IgD-negative memory B cell (primary cell): ENCODE measurements at places on chromosomes 6 and 20. TPM values are rescaled to one million over a fixed set of nuclear protein-coding genes. Genes with fewer than 3 reads are reported as not detected.

TSPO2 gene
- polyA plus RNA-seq: not detected

TUBB2B gene
- polyA plus RNA-seq: 0.55 TPM

COX4I2 gene
- 0.38 TPM for polyA plus RNA-seq

CCM2L gene
- not detected for polyA plus RNA-seq

CHD6 gene
- 56.1 TPM for polyA plus RNA-seq

CRNKL1 gene
- 9.7 TPM for polyA plus RNA-seq

RNF182 gene
- polyA plus RNA-seq: not detected

PLCB1 gene
- 0.28 TPM for polyA plus RNA-seq

OPRM1 gene
- not detected for polyA plus RNA-seq

SYCP2 gene
- polyA plus RNA-seq: 0.56 TPM

SPTLC3 gene
- not detected for polyA plus RNA-seq

SLC2A10 gene
- not detected for polyA plus RNA-seq

C6orf52 gene
- polyA plus RNA-seq: 1.1 TPM

RBBP8NL gene
- not detected for polyA plus RNA-seq

UBE2C gene
- polyA plus RNA-seq: 0.46 TPM

BPIFB1 gene
- not detected for polyA plus RNA-seq

SAMD3 gene
- 7.1 TPM for polyA plus RNA-seq

ZCCHC3 gene
- polyA plus RNA-seq: 16.7 TPM

SIM1 gene
- not detected for polyA plus RNA-seq

SLC22A16 gene
- polyA plus RNA-seq: not detected

DEFB124 gene
- polyA plus RNA-seq: not detected

SPATA2 gene
- 7.1 TPM for polyA plus RNA-seq

PGC gene
- polyA plus RNA-seq: not detected

HLA-DPA1 gene
- polyA plus RNA-seq: 2,568 TPM

CRYBG1 gene
- 18.1 TPM for polyA plus RNA-seq

ARFRP1 gene
- 64.3 TPM for polyA plus RNA-seq

PLG gene
- not detected for polyA plus RNA-seq

ZFP57 gene
- 1.3 TPM for polyA plus RNA-seq

NFATC2 gene
- 17.4 TPM for polyA plus RNA-seq

HAO1 gene
- polyA plus RNA-seq: not detected

ZNF831 gene
- polyA plus RNA-seq: 1.2 TPM

ATAT1 gene
- polyA plus RNA-seq: 2.0 TPM

PROCR gene
- polyA plus RNA-seq: not detected

CST5 gene
- polyA plus RNA-seq: not detected

MUCL3 gene
- not detected for polyA plus RNA-seq

BTNL2 gene
- polyA plus RNA-seq: not detected

STMND1 gene
- polyA plus RNA-seq: not detected

TPMT gene
- 5.4 TPM for polyA plus RNA-seq

LRRC73 gene
- not detected for polyA plus RNA-seq

SPEF1 gene
- not detected for polyA plus RNA-seq

MAK gene
- polyA plus RNA-seq: 0.18 TPM

WDR46 gene
- 68.7 TPM for polyA plus RNA-seq

CYP24A1 gene
- polyA plus RNA-seq: not detected

WDR27 gene
- polyA plus RNA-seq: 8.6 TPM

SMLR1 gene
- polyA plus RNA-seq: not detected

TPBG gene
- not detected for polyA plus RNA-seq

ZSCAN23 gene
- polyA plus RNA-seq: 0.14 TPM

SNAP25 gene
- not detected for polyA plus RNA-seq

TFAP2C gene
- polyA plus RNA-seq: not detected

FRS3 gene
- 2.9 TPM for polyA plus RNA-seq

GFOD1 gene
- 10.9 TPM for polyA plus RNA-seq

EPPIN gene
- not detected for polyA plus RNA-seq
